DMS 273 treated with DMSO at 0.1 percent for 48 hours (cell line): ENCODE measurements at places on chromosomes 6 and 20.

- no peak for DNase-seq
These were observed 29.7 kb downstream of the PDRG1 start for GRCh38 chr20:31922181-31922580.

GRCh38 chr6:158610319-158610968 lies 34.1 kb downstream of the DYNLT1 start:
- DNase-seq: no peak

DNA sequence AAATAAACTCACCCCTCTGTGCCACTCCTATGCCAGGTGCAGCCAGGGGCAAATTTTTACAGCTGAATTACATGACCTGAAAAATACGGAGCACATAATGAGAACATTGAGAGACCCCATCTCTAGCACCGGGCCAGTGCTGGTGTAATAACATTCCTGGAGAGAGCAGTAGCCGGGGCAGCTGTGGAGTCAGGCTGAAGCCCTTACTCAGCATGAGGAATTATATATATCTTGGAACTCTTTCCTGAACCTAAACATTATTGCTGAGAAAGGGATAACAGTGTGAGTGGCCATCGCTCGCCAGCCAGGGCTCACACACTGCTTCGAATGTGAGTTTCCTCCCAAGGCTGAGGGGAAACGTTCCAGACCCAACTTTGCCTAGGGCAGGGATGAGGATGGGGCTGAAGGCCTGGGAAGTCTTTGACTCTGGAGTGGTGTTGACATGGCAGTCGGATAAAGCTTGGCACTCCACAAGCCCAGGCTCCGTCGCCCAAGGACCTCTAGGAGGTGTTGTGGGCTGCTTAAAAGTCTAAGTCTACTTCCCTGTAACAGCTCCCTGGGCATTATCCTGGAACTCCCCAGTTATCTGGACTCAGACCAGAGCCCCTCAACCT lies 269.8 kb downstream of the CDC5L start:
- DNase-seq: no peak

DNA sequence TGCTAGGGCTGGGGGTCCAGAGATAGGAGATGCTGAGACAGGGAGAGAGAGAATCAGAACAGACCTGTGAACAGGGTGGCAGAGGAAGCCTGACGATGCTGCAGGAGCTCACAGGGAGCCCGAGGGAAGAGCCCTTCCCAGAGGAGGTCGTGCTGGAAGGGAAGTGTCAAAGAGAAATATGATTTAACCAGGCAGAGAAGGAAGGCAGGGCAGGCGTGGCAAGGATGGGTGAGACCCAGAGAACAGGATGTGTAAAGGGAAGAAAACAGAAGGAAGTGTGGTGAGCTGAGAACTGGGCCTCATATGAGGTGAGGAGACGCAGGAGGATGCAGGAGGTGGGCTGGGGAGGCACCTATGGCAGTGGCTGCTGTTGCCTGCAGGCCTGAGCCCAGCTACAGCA lies 105.6 kb downstream of the ZDHHC14 start:
- DNase-seq: no peak

- DNase-seq: no peak
These were observed 489.5 kb downstream of the KIF16B start for GRCh38 chr20:16083639-16084280.

GRCh38 chr20:43832096-43832816 lies 82.4 kb upstream of the TOX2 start:
- no peak for DNase-seq

- DNase-seq: no peak
These were observed 15.1 kb upstream of the FOXC1 start for GRCh38 chr6:1594445-1595200.

DNA sequence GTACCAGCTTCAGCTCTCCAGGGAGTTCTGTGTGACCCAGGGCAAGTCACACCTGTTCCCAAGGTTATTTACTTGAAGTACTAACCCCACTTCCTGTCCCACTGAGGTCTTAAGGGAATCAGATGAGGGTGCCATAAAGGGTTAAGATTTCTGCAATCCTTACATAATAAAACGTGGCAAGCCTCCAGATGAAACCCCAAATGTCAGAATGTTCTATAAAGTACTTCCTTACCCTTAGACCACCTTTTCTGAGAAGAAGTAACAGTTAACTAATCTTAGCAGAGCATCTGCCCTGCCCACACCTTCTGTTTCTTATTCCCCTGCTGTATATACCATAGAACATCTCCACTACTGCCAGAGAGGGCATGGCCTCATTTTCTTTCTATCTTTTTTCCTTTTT lies 6.0 kb upstream of the AVP start:
- no peak for DNase-seq

GRCh38 chr6:43924222-43924702 lies 154.3 kb downstream of the VEGFA start:
- no peak for DNase-seq

- no peak for DNase-seq
These were observed 105.0 kb downstream of the RNGTT start for GRCh38 chr6:88858455-88858854.

DNA sequence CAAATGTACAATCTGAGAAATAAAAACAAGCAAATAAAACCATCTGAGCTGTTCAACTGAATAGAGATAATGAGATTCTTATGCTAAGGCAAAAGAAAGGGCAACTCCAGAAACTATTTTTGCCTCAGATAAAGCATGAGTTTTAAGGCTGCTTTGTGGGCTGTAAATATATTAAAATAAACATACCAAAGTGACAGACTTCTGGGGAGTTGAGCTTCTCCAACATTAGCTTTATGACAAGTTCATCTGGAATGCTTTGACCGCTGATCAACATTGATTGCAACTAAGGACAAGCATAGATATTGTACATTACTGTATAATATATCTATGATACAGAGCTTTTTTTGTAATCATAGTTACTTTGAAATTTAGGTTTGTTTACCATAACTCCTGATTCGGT lies 19.3 kb downstream of the AK9 start:
- no peak for DNase-seq

- DNase-seq: no peak
These were observed 14.4 kb downstream of the TGM6 start for GRCh38 chr20:2395136-2395535.

- no peak for DNase-seq
These were observed 426.8 kb upstream of the SOX4 start for GRCh38 chr6:21166754-21167153.

DNA sequence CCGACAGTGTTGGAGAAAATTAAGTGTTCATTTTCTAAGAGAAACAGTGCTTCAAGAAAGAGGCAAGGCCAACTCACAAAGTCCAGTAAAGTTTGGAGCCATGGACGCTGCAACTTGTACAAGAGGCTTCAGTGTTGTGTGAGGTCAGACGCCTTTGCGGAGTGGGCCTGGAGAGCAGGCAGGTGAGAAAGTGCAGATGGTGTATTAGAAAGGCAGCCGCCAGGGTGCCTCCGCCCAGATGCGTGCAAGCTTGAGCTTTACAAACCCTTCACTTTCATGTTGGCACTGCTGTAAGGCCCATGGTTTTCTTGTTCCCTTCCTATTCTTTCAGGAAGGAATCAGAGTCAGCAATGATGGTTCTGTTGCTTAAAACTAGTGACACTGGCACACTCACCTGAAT lies 25.4 kb upstream of the EXOC2 start:
- no peak for DNase-seq

DNA sequence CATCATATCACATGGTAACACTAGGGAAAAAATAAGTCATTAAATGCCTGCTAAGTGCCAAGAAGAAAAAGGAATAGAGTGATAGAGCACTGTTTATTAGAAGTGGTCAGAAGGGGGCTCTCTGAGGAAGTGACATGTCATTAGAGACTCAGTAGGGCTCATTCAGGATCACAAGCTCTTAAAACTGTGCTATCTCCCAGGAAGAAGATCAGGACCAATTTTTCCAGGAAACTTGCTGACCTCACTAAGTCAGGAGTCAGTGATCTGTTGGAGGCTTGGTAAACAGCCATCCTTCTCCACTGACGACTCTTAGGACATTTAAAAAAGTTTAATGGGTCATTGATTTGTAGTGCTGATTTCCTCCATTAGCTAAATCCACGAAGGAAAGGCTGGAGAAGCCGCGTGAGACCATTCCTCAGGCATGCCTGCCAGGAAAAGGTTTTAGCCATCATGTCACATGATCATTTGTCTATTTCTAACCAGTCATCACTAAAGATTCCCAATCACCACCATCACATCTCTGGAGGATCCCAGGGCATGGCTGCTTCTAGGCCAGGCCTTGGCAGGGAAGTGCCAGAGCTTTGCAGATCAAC lies 5.9 kb upstream of the PTPN1 start:
- no peak for DNase-seq

- DNase-seq: no peak
These were observed 437.5 kb downstream of the TFAP2A start for GRCh38 chr6:9977411-9977810.

GRCh38 chr6:101779051-101779844 lies 385.7 kb downstream of the GRIK2 start:
- no peak for DNase-seq

DNA sequence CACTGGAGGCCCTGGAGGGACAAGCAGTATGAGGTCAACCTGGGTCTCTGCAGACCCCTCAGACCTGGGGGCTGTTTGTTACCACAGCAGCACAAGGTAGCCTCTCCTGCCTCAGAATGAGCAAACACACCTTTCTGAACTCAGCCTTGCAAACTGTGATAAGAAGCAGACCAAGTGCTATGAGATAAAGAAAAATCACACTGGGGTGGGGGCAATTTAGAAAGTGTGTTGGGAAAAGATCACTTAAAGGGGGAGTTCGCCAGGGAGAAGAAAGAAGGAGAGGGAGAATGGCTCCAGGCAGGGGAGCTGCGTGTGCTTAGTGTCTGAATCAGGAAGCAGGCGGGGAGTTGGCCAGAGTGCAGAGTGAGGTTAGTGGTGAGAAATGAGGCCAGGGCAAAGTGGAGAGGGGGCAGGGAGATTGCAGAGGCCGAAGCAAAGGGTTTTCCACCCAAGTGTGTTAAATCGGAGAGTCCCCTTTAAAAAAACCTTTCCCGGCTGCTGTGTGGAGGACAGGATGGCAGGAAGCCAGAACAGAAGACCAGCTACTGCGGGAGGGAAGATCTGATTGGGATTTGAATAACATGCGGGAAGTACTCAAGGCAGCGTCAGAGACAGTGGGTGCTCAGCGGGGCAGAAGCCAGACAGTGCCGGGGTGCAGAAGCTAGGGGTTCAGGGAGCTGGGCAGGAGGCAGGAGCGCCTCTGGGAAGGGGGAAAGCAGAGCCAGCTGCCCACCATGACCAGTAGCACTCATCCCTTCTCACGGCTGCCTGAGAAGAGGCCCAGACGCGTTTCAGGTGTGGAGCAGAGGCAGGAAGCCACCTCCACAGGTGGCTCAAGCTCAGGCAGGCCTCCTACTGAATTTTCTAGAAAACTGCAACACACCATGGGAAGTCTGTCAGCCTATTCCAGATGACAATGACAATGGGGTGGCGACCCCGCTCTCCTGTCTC lies 9.0 kb downstream of the ADA start:
- peak; percentile 42 for DNase-seq

DNA sequence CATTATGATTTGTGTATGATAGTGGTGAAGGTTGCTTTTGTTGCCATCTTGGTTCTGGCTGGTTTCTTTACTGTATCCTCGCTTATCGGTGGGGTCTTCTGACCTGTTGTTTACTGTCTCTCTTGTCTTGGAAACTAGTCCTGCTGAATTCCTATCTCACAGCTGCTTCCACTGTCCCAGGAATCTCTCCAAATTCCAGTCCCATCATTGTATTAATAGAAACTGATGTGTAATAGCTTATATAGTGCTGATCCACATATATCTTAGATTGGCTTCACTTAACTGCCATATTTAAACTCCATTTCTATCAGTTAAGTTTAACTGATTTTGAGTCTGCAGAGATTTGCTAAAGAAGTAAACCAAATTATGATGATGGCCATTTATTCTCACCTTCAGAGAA lies 5.9 kb downstream of the GTF2H5 start:
- no peak for DNase-seq

DNA sequence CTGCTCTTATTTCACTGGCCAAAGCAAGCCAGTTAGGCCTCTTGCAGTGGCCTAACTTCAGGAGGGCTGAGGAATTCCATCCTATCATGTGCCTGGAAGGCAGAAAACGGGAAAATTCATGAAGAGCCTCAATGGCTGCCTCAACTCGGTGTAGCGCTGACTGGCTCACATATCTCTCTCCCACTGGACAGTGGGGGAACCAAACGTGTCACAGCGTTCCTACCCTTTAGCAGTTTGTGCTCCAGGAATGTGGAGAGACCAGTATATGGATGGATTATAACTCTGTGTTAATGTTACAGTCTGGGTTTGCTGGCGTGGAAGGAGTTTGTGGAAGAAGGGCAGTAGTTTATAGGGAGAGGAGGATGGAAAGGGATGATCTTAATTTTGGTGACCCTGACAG lies 11.8 kb upstream of the C2 start:
- DNase-seq: no peak

DNA sequence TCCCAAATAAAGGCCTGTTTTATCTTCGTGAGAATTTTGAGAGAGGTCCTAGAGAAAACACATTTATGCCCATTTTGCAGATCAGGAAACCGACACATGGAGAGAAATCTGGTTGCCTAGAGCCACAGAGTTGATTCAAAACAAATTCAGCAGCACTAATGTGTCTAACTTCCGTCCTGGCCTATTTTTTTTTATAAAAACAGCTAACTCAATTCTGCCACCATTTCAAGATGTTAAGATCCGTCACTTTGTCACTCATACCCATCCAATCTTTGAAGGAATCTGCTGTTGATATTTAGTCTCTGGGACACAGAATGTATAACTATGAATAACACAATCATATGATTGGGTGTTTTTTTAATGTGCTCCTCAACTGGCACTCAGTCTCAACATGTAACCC lies 611.1 kb upstream of the ARID1B start:
- no peak for DNase-seq

DNA sequence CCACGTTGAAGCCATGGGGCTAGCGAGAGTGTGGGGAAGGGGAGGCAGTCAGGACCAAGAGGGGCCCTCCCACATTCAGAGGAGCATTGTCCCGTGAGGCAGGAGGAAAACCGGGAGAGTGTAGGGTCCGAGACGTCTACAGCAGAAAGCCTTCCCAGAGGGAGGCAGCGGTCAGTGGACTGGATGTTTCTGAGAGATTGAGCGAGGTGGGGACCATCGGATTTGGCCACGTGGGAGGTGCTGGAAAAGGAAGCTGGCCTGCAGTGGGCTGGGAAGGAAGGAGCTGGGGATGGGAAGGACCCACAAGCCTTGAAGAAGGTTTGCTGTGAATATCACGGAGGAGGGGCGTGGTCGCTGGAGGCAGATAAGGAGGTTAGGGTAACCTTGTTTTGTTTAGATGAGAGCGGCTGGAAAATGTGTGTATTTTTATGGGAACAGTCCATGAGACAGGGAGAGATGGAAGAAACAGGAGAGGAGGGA lies 119.0 kb upstream of the RNF24 start:
- DNase-seq: no peak
